ENCODE measurements at places on chromosomes 1 and 21.

DNA sequence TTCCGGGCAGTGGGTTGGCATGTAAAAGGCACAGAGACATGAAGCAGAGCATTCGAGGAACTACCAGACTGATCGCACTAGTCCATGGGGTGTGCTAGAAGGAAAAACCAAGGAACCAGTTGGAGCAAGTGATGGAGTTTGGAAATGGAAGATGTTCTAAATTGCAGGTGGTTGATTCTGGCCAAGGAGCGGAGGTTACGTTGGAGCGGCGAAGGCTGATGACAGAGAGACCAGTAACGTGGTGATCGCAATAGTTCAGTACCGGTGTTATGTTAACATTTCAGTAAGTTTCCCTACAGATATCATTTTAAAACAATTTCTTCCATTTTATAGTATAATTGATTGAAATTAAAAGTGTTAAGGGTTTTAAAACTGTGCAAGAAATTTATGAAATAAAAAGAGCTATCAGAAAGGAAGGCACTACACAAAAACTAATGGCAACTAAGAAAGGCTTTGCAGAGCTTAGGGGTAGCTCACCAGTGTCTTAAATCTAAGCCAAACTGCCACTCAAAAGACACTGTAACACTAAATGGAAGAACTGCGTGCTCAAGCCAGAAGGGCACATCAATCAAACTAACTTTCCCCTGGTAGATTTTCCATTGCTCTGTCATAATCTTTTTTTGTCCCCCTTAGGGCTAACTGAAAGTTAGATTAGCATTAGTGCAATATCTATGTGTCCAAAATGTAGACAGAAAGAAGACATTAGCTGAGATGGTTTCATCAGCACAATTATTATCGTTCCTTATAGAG, 11.3 kb upstream of the HEATR1 start:
- no peak for DNase-seq

GRCh38 chr1:241269116-241269515, 87.9 kb downstream of the RGS7 start:
- DNase-seq: no peak

DNA sequence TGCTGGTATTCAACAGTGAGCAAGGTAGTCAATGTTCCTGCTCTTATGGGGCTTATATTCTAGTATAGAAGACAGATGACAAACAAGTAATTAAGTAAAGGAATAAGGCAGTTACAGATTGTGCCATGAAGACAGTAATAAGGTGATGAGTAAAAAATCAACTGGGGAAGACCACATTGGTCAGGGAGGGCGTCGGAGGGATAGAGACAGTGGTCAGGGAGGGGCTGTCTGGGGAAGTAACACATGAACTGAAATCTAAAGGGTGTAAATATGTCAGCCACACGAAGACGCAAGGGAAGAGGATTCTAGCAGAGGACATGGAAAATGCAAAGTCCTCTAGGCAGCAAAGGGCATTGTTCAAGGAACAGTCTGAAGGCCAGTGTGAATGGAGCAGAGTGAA, 10.1 kb downstream of the IL12RB2 start:
- no peak for DNase-seq

DNA sequence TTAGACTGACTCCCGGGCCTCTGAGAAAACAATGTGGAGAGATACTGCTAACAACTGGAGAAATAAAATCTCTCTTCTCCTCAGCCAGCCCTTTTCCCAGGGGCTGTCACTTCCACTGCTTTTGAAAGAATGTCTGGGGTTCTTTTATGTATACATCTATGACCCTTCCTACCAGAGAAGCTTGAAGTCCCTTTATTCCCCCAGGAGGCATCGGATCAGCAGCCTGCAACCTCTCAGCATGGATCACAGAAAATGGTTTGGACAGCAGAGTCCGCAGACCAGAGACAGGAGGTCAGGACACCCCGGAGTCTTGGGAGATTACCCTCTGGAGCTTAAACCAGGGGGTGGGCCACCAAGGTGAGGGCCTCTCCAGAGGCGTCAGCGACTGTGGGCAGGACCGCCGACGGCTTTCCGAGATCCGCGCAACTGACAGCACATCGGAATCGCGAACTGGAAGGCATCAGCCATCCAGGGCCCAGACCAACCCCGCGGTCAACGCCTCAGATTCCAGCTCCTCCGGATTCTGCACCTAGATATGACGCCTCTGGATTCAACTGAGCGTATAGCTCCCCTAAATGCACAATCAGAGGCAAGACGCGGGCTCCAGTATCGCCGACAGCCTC, 1.0 kb downstream of the EPHA10 start:
- no peak for DNase-seq

DNA sequence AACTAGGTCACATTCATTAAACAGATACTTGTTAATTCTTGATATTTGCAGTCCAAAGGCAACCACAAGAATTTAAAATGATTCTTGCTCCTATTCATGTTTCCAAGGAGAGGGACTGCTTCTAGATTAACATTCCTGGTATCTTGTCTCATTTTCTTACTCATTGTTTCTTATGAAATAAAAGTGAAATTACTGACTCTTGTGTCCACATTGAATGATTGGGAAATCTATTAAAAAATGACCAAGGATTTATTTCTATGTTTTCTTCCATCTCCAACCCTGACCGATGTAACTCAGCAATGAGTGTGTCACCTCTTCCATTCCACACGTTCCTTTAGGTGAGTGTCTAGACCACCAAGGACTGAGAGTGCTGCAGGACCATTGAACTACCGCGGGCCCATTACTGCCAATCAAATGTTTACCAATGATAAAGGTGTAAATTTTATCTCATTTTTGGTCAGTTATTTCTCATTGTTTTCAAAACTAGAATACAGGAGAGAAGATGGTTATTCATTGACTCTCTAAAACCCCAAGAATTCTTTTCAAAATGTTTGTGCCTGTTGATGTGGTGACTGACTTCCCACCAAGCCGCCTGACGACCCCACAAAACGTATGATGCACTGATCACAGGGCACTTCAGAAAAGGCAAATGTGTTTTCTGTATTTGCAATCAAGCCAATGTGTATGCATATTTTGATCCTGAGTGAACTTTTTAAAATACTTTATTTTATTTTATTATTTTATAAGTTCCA, 414.6 kb upstream of the PTBP2 start:
- no peak for DNase-seq

- DNase-seq: no peak
Measured at GRCh38 chr1:151147132-151147503, 687 bp upstream of the SEMA6C start.

- no peak for DNase-seq
Measured at GRCh38 chr1:24969596-24970398, 39.7 kb upstream of the RUNX3 start.

- no peak for DNase-seq
Measured at GRCh38 chr1:4963251-4963650, 308.8 kb downstream of the AJAP1 start.

DNA sequence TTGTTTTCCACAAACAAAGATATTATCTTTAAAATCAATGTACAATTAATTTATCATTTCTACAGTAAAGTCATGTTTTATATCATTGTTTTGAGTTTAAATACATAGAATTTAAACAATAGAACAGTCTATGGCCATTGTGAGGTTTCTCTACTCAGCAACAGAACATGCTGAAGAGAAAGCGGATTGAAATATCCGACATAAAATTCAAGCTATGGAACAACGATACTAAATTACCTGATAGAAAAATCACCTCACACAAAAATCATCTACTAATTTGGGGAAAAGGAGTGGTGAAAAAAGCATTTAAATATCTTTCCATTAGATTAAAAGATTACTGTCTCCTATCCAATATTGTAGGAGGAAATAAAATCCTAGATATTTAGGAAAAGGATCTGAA, 12.6 kb downstream of the CDKN2C start:
- no peak for DNase-seq

- no peak for DNase-seq
Measured at GRCh38 chr21:20998886-20999285, 677 bp downstream of the NCAM2 start.

Data from cortex of kidney (tissue), 1 donor.